ENCODE measurements at places on chromosomes 13 and 19.

GRCh38 chr13:46666727-46667456, 113.9 kb downstream of the LRCH1 start:
- DNase-seq: no peak

DNA sequence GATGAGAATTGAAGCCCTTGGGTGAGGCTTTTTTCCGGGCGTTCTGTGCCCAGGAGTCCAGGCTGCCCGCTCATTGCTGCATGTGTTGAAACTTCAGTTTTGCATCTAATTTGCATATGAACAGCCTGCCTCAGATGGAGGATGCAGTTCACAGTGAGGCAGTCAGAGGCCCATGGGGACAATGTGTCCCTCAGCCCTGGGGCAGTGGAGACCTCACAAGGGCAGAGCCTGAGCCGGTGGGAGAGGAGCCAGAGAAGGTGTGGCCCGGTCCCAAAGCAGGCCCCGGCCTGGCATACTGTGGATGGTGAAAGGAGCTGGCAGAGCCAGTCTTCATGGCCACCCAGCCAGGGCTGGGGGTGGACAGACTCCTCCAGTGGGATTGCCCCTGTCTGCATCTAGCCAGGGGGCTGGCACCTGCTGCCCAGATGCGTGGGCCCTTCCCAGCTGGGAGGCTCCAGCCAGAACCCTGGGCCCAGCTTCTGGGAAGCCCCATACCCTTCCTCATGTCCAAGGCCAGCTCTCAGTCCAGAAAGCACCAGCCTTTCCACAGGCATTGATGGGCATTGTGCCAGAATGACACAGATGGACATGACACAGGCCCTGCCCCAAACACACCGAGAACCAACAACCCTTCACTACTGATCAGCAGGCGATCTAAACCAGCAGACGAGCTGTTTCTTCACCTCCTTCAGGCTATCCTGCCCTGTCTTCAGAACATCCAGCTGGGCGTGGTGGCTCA, 32.9 kb upstream of the KCTD15 start:
- DNase-seq: no peak

- DNase-seq: no peak
Measured at GRCh38 chr19:4493929-4494690, 22.0 kb downstream of the HDGFL2 start.

GRCh38 chr13:113816254-113816929, 47.5 kb downstream of the GAS6 start:
- no peak for DNase-seq

DNA sequence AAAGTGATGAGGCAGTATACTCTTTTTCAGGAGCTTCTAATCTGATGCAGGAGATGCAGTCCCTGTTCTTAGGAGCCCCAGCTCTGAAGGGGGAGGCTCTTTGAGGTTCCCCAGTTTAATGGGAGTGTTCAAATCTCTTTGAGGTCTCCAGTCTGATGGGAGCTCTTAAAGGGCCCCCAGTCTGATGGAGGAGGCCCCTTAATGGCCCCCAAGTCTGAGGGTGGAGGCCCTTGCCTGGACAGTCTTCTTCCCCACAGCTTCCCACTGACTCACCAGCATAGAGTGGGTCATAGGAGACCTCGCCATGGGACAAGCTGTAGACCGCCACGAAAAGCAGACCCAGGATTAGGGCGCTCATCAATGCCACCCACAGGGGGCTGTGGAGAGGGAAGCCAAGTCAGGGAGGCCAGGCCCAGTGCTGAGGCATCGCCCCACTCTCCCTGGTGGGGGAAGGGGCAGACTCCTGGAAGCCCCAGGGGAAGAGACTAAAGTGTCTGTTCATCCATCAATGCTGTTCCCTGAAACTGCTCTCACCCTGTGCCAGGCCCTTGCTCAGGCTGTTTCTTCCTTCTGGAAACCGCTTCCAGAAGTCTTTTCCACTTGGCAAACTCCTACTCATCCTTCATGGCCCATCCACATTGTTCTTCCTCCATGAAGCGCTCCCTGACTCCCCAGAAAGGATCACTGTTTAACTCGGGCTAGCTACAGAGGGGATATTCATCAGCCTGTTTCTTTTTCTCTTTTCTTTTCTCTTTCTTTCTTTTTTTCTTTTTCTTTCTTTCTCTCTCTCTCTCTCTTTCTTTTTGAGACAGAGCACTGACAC, 2.1 kb downstream of the TM6SF2 start:
- no peak for DNase-seq

- no peak for DNase-seq
Measured at GRCh38 chr13:98606296-98606695, 29.4 kb upstream of the STK24 start.

DNA sequence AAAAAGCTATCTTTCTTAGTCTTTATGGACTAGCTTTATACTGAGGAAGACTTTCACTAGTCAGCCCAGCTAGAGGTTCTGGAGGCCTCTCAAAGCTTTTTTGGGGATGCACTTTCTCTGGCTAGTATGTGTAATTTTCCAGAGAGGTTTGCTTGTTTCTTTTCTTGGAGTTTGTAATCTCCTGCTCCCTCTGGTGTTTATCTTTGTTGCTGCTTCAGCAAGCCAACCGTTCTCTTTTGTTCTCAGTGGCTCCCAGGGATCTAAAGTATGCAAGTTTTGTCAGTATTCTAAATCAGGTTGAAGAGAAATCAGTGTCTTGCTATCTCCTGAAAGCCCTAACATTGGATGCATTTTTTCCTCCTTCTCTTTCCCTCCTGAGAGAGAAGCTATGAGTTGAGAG, 121.1 kb upstream of the MYO16 start:
- no peak for DNase-seq

DNA sequence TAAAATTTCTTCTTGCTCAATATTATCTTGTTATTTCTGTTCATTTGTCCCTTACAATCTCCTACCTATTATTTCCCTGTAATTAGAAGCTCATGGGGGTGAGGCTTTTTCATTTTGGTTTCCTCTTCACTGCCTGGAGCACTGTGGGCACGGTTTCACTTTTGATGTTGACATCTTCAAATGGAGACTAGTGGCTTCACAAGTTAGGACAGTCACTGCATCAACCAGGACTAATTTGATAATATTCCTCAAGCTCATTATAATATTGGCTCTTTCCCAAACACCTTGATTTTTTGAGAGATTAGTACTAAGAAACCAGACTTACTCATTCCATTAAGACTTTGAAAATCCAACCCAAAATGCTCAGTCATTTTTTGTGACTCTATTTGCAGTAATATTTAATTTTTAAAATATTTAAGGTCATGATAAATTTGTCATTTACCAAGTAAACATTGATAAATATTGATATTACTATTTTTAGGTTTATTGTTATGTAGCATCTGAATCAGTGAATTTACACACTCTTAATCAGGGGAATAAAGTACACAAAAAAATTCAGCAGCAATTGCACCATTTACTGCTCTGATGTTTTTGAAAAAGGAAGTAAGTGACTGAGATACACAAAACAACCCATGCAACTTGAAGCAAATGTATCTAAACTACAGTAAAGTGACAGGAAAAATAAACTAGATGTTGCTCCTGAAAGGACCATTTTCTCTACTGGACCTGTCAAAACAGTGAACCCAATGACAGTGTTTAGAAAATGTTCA, 28.8 kb upstream of the RCBTB2 start:
- DNase-seq: peak; percentile 74

DNA sequence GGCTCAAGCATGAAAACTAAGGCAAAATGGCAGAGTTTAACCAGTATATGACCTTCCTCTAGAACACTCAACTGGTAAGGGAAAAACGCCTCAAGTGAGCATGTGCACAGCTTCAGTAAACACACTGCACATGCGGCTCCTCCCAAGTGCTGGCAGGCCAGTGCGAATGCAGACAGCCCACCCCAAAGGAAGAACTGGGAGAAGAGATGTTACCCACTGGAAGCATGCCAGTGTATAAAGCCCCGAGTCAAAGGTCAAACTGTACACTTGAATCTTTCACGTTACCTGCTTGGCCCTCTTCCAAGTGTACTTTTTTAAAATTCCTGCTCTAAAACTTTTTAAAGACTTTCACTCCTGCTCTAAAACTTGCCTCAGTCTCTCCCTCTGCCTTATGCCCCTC, 19.2 kb upstream of the RCBTB1 start:
- no peak for DNase-seq

DNA sequence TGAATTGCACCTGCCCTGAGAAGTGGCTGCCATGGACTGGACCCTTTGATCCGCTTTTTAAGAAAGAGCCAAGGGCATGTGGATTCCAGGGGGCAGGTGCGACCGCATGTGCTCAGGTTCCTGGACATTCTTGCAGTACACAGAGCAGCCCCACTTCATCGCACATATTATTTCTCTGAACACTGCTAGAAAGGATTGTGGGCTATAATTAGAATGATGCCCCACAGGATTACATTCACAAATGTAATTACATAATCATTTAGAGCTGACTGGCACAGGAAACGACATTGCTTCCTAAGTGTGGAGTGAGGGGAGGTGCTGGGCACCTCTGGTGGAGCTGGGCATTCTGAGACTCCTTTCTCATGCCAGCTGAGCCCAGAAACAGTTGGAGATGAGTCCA, 37.5 kb upstream of the VSTM2B start:
- DNase-seq: no peak

- peak; percentile 65 for DNase-seq
Measured at GRCh38 chr13:99237981-99238662, 20.1 kb downstream of the GPR18 start.

GRCh38 chr13:113283904-113284303, 13.1 kb upstream of the LAMP1 start:
- no peak for DNase-seq

DNA sequence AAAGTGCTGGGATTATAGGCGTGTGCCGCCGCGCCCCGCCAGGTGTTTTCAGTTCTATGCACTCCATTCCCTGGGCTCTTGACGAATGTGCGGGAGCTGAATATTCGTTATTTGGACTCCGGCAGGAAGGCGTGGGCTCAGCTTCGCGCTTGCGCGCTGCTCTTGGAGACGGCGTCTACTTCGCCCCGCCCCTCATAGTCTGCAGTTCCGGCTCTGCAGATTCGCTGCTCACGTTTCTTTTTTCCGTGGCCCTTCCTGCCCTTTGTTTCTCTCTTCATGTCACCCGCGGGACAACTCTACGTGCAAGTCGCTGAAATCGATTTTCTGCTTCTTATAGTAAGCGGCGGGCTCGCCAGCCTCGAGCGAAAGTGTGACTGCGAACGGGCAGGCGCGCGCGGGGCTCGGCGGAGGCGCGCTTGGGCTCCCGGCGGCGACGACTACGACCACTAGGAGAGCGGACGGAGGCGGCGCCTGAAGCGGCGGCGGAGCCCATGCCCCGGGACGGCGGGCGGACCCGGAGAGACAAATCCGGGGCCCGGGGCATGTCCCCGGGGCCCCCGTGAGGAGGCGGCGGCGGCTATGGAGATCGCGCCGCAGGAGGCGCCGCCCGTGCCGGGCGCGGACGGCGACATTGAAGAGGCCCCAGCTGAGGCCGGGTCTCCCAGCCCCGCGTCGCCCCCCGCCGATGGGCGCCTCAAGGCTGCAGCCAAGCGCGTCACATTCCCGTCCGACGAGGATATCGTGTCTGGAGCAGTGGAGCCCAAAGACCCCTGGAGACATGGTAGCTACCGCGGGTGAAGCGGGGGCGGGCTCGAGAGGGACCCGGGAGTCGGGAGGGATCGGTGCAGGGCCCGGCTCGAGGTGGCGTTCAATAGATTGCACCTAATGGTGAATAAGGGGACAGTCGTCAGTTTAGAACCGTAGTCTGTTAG, at the start of gene PPP1R37:
TSS of gene PPP1R37 (plus strand) at position 433 of the 932 bp plus-strand sequence. CDS start at position 580, 147 bp downstream.
- peak; percentile 95 for DNase-seq

DNA sequence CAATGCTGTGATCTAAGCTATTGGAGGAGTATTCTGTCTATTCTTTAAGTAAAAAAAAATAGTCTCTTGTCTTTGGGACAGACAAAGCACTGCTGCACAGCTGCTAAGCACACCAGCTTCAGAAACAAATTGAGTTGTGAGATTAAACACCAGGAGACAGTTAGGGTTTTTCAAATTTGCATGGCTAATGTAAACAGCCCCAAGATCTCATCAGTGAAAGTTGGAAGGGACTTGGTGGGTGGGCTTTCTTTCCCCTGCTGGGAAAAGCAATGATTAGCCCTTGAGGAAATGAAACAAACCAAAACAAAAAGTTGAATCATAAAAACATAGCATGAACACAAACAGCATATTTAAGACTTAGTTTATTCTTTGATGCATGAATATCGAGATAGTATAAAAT, 143.6 kb upstream of the SLITRK1 start:
- DNase-seq: no peak

DNA sequence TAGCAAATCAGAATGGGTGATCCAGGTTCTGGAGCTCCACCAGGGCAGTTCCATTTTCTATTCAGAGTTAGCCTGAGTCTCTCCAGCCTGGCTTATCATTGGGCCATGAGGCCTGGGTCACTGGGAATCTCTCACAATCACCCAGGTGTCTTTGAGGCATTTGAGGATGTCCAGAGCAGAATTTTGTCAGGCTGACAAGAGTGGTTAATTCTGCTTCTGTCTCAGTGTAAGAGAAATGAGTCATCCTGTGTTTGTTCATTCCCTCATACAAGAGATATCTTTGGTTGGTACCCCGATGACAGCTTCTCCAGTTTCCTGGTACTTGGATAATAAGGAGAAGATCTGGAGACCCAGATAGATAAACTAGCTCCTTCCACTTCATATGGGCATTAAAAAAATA, 10.4 kb downstream of the ZNF93 start:
- no peak for DNase-seq

DNA sequence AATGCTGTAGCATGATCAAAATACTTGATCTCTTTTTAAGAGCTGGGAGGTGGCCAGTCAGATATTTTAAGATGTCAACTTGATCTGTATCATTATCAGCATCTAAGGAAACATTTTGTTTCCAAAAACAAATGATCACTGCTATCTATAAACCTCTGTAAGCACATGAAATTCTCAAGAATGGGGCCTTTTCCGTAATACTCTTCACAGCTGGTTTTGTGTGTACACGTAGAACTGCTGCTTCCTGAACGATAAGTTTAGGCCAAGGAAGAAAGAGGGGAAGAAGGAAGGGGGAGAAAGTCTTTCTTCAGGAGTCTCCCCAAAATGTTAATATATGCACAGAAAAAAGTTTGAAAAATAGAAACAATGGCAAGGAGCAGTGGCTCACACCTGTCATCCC, 25.7 kb downstream of the ARL11 start:
- no peak for DNase-seq

- no peak for DNase-seq
Measured at GRCh38 chr13:63741029-63741813, 2325.6 kb upstream of the PCDH20 start.

DNA sequence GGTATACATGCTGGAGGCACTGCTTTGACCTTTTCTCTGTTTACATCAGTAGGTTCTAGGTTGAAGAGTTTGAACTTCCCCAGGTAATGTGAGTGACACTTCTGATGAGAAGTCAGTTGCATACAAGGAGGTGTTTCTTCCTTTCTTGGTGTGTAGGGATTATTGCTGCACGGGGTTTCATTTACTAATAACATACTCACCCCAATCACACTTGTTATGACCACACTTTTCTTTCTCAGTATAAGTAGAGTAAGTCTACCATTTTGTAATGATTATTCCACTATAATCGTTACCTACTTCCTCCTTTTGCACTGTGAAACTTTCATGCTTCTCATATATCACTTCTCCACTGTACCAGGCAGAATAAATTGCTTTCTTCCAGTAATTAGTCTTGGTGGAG, 138.0 kb downstream of the TNFSF13B start:
- DNase-seq: no peak

DNA sequence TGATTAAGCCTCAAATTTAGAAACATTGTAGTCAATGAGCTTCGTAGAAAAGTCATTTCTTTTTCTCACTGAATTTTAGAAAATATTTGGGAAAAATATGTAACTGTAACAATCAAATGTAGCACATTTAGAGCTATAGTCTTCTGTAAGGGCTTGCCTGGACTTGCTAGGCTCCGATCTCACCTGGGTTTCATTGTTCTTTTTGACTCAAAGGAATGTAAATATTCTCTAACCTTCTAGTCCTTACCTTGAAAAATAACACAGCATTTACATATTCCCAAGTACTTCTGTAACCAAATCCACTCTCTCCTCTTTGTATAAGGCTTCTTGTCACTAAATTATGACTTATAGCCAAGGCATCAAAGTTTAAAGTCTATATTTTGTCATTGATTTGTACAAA, 2.9 kb upstream of the UFM1 start:
- no peak for DNase-seq
